NCI-H187 treated with DMSO at 0.1 percent for 48 hours (cell line): ENCODE measurements at places on chromosomes 7 and 10.

DNA sequence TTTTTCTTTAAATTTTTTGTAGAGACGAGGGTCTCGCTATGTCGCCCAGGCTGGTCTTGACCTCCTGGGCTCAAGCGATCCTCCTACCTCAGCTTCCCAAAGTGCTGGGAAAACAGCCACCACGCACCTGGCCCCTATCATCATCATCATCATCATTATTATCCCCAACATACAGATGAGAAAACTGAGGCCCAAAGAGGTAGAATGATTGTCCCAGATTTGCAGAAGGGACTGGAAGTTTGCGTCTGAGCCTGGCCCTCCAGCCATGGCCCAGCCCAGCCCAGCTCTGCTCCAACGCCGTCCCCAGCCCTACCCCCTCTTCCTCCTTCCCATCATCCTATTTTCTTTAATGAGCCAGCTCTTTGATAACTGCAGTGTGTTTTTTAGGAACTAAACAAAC is 34.9 kb downstream of the TMEM130 start:
- no peak for DNase-seq

- peak; percentile 39 for DNase-seq
These were observed 27.5 kb downstream of the PVRIG start for GRCh38 chr7:100247152-100247757.

DNA sequence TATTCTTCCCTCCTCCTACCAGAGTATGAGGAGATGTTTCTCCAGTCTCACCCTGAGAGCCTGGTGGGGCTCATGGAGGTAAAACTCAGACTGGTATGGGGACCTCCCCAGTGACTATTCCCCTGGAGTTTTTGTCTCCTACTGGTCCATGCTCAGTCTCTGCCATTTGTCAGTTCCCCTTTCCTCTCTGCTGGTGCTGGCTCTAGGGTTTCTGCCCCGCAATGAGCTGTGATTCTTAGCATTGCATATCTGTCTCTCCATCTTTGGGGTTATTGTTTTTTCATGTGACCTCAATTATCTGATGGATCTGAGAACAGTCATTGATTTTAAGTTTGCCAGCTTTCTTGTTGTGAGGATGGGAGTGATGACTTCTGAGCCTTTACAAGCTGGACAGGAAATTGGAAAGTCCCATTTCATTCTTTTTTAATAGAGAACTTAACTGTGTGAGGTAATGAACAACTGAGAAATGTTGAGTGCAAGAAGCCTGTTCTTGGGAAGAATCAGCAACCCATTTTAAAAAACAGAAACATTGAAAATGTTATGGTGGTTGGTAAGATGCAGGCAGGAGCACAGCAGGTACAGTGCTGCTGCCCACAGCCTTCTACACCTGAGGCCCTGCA is 26.9 kb downstream of the NACAD start:
- DNase-seq = no peak

- DNase-seq = no peak
These were observed 24.7 kb upstream of the AMZ1 start for GRCh38 chr7:2663121-2663886.

- DNase-seq = no peak
These were observed 24.3 kb upstream of the ST7 start for GRCh38 chr7:116929021-116929420.

GRCh38 chr10:28291881-28292297 is 11.0 kb downstream of the MPP7 start:
- no peak for DNase-seq

DNA sequence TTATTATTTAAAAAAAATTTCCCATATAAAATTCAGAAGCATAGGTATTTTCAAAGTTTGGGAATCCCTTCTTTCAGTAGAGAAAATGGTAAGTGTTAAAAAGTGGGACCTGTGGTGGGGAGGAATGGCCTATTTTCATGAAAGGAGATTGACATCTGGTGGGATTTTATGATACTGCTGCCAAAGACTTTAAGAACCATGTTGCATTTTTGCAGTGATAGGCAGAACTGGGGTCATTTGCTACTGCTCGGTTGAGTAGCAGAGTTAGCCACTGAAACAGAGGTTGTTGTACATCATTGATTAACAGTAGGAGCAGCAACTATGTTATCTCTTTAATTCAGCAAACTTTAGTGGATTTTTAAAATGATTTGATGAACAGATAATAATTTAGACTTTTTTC is 4.4 kb downstream of the BICC1 start:
- DNase-seq = no peak

DNA sequence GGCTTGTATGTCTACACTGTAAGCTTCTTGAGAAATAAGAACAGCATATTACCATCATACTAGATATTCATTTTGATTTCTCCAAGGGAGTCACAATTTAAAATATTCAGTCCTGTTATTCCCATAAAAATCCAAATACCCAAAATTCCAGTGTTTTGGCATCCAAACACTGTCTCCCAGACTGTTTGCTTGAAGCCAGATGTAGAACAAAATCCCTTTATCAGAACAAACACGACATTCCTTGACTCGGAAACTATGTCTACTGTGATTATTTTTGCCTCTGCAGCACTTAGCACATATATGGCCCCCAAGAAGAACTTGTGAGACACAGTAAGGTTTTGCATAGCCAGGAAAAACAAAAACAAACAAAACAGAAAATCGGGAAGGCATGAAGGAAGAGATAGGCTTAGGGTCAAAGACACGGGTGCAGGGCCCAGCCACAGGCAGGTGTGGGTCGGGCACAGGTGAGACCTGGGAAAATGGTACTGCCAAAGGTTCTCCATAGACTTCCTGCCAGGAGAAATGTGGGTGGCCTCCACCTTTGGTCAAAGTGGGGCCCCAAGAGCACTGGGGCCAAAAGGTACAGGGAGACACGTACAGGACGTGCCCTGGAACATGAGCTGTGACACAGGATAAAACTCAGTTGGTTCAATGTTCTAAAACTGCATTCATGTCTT is 36.5 kb downstream of the CPXM2 start:
- DNase-seq = no peak
